ENCODE measurements at places on chromosomes 7 and 10.
A peak's percentile ranks its signal among the peaks of the same experiment; 100 is the strongest.

- DNase-seq, result peak; percentile 98
Observed at GRCh38 chr7:102872460-102872859, 40.3 kb upstream of the LRRC17 start.

GRCh38 chr7:102897856-102898531, 14.8 kb upstream of the LRRC17 start:
- DNase-seq, result no peak

- peak; percentile 71 for DNase-seq
Observed at GRCh38 chr10:60820093-60820754, 41.9 kb downstream of the CDK1 start.

DNA sequence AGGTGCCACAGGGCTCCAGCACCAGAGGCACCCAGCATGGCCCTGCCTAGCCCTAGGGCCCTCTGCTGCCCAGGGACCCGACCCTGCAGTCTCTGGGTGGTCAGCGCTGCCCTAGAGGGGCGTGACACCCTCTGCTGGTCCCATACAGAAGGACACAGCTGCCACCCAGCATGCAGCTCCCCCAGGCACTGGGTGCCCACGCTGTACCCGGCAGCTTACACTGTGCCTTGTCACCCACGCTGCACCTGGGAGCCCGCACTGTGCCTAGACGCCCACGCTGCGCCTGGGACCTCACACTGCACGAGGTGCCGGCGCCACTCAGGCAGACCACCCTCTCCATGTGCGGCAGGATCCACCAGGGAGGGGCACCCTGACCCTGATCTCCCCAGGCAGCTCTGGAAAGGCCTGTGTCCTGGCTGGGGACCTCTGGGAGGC, 55.2 kb downstream of the PWWP2B start:
- no peak for DNase-seq

GRCh38 chr10:20596065-20596755, 300.9 kb downstream of the NEBL start:
- no peak for DNase-seq

GRCh38 chr10:79269969-79270368, 77.3 kb upstream of the PPIF start:
- no peak for DNase-seq

DNA sequence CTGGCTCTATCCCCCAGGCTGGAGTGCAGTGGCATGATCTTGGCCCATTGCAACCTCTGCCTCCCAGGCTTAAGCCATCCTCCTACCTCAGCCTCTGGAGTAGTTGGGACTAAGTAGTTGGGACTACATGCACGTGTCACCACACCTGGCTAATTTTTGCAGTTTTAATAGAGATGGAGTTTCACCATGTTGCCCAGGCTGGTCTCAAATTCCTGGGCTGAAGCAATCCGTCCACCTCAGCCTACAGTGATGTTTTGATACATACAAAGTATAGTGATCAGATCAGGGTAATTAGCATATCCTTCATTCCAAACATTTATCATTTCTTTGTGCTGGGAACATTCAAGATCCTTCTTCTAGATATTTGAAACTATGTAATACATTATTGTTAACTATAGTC, 22.5 kb upstream of the TNKS2 start:
- no peak for DNase-seq
